ENCODE measurements at places on chromosomes 11 and 22. TPM values are rescaled to one million over a fixed set of nuclear protein-coding genes. Genes with fewer than 3 reads are reported as not detected.
A peak's percentile ranks its signal among the peaks of the same experiment; 100 is the strongest.

The CD248 gene
- polyA plus RNA-seq = 81.2 TPM

The FBLN1 gene
- polyA plus RNA-seq = 176 TPM

The KLHL22 gene
- polyA plus RNA-seq = 29.1 TPM

The CHRM4 gene
- polyA plus RNA-seq = 0.13 TPM

The SELENOH gene
- 110 TPM for polyA plus RNA-seq

The PKNOX2 gene
- polyA plus RNA-seq = 13.7 TPM

The KCNQ1OT1 gene
- polyA plus RNA-seq = 2.4 TPM

The EXPH5 gene
- 3.3 TPM for polyA plus RNA-seq

The SLC15A3 gene
- polyA plus RNA-seq = 24.5 TPM

The KCNA4 gene
- 0.20 TPM for polyA plus RNA-seq

The SLC17A6 gene
- 0.14 TPM for polyA plus RNA-seq

- DNase-seq = no peak
Observed at GRCh38 chr11:132555617-132556016, 976.7 kb downstream of the OPCML start.

DNA sequence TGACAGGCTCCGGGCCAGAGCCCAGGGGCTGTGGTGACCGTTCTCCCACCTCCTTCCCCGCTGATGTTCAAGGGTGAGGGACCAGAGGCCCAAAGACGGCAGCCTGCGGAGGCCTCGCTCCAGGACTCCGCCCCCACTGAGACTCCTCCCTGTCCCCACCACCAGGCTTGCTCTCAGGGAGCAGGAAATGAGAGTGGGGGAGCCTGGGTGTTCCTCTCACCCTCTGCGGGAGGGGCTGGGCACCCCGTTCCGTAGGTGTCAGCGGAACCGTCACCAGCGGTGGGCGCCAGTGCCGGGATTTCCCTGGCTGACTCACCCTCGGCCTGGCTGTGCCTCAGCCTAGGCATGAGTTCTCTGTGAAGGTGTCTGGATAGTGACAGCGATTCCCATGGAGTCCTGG is 15.7 kb downstream of the DAGLA start:
- DNase-seq = no peak

DNA sequence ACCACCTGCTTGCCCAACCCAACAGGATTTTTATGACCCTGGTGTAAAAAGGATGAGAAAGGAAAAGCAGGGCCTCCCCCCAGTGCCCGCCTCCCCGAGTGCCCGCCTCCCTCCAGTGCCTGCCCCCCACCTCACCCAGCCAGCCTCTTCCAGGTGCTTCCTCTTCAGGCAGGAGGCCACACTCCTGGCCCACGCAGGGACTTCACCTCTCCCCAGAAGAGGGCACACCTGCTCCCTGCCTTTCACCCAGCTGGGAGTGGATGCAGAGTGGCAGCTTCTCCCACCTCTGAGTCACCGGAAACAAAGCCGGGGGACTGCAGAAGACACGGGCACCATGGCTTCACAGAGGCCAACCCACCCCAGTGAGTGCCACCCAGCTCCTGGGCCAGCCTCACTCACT is 16.1 kb downstream of the CPT1A start:
- DNase-seq = no peak

GRCh38 chr11:101390539-101390938 is 193.3 kb downstream of the TRPC6 start:
- no peak for DNase-seq

GRCh38 chr11:67300756-67301312 is 2.5 kb upstream of the SSH3 start:
- no peak for DNase-seq

DNA sequence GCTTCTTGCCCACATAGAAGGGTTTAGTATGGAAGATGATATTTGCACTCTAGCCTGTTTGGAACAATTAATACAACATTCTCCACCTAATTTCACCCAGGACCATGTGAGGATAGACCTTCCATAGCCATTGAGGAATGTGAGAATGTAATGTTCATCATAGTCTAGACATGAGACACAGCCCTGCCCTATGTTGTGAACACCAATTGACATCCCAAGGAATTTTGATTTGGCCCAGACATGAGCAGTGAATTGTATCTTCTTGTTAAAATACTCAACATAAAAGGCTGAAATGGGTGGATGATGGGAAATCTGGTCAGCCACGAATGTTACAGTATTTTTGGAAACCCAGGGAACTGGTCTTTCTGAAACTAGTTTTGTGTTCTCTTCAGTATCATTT is 892.3 kb upstream of the CHORDC1 start:
- DNase-seq = no peak

GRCh38 chr11:123624974-123625373 is 29.4 kb downstream of the SCN3B start:
- DNase-seq = no peak

DNA sequence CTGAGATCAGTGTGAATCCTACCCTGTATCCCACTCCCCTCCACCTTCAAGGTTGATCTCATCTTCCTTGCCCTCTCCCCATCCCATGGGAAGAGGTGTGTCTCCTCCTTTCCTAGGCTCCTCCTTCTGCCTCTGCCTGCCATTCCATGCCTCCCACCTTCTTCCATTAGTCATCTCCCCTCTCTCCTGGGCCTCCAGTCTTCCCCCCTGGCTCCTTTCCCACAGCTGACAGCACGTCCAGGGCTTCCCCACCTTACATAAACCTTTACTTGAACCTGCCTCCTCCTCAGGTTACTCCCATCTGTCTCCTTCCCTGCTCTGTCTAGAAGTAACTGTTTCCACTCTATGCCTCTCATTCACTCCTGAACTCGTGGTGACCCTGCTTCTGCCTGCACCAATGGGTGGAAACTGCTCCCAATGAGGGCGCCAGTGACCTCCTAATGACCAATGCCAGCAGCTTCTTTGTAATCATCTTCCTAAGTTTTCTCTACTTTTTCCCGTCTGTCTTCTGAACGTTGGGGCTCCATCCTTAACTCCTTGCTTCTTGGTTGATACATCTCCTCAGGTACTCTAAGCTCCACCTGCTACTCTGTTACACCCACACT is 266.9 kb upstream of the NARS2 start:
- no peak for DNase-seq

- no peak for DNase-seq
Observed at GRCh38 chr11:59008947-59009346, 69.7 kb downstream of the GLYATL1 start.

DNA sequence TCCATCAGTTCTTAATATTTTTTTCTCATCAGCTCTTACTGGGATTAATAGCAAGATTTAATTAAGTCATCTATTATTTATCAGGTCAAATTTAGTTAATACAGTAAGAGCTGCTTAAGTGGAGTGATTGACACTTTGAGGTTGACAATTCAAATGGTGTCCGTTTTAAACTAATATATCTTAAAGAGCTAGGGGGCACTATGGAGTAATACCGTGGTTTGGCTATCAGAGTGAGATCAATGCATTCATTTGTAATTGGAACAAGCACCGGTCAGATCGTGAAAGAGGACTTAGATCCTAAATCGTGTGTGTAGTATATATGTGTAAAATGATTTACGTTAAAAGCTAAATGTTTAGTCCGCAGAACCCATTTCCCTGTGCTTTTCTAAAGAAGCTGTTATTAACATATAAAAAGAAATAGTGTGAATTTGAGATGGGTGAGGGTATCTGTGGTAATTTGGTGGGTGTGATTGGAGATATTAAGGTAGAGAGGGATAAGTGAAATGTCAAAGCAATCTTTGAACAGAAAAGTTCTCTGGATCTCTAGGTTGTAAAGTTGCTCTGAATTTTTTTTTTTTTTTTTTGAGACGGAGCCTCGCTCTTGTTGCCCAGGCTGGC is 2.3 kb downstream of the SIK2 start:
- DNase-seq = no peak

DNA sequence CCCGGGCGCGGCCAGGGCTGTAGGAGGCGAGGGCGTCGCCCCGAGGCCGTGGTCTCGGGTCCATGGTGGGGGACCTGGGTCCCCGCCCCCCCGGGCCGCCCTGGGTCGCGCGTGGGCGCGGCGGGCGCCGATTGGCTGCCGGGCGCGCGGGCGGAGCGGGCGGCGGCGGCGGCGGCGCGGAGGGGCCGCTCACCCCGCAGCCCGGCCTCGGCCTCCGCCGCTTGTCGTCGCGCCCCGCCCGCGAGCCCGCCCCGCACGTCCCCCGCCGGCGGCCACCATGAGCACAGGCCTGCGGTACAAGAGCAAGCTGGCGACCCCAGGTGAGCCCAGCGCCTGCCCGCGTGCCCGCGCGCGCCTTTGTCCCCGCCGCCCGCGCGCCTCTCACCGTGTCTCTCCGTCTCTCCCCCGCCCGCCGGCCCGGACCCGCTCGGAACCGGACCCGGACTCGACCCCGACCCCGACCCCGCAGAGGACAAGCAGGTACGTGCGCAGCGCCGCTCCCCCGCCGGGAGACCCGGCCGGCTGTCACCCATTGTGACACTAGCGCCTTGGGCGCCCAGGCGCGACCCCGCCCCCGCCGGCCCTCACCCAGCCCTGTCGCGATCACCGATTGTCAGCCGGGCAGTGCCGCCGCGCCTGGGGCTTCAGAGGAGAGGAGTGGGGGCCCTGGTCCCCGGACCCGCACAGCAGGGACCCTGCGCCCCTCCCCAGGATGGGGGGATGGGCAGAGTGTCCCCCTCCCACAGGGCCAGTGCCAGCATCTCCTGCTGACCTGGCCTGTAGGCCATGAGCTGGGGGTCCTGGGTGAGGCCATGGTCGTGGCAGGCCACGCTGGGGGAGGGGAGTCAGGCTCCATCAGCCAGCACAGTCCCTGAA is at the start of gene SEPTIN5:
Gene SEPTIN5, plus strand, starts transcription at position 192 of the 876 bp plus-strand sequence. Its CDS starts 86 bp downstream, at position 278.
- DNase-seq = no peak

DNA sequence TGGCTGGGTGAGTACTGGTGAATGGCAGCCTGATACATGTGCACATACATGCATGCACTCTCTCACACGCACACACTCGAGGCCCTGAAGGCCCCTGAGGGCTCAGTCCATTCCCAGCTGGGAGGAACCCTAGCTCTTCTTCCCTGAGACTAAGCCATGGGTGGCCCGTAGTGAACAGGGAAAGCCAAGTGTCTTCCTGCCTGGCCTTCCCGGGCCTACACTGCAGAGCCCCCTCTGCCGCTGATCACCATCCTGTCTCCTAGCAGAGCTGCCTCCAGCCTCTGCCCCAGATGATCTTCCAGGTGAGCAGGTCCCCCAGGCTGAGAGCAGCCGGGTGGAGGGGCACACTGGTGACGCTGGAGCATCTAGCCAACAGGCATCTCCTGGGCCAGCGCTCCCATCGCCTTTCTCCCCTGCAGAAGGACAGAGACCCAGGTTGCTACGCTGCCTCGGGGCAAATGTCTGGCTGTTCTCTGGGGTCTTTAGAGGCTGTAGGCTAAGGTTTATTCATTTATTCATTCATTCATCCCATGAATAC is 57.3 kb downstream of the CD82 start:
- no peak for DNase-seq

GRCh38 chr11:117546431-117547194 is 219.0 kb downstream of the CEP164 start:
- DNase-seq = no peak

DNA sequence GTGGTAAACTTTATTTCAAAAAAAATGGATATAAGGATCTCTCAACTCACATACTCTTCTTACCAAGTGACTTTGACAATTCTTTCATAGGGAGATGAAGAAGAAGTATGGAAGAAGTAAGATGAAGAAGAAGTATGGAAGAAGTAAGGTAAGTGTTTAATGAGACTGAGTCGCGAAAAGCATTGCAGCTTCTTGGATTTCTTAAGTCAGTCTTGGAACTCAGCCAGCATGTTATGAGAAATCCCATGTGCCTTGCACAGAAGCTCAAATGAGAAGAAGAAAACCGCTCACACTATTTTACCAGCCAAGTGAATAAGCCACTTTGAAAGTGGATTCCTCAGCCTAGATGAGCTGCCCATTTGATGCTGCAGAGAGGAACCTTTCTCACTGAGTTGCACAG is 332.0 kb upstream of the CCDC179 start:
- DNase-seq = no peak

DNA sequence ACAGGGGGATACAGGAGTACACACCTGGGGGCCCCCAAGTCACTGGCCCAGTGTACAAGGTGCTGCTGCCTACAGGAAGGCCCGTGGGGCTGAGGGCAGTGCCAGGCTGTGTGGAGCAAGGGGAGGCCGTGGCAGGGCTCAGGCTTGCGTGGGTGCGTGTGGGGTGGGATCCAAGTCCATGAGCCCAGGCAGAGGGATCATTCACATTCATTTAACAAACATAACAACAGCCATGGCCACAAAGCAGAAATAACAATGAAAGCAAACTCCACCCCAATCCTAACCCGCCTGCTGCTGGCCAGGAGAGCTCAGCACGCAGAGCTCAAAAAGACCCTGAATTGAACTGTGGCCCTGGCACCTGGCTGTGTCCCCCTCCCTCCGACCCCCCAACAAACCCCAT is 17.0 kb upstream of the SCGB1A1 start:
- DNase-seq = no peak

DNA sequence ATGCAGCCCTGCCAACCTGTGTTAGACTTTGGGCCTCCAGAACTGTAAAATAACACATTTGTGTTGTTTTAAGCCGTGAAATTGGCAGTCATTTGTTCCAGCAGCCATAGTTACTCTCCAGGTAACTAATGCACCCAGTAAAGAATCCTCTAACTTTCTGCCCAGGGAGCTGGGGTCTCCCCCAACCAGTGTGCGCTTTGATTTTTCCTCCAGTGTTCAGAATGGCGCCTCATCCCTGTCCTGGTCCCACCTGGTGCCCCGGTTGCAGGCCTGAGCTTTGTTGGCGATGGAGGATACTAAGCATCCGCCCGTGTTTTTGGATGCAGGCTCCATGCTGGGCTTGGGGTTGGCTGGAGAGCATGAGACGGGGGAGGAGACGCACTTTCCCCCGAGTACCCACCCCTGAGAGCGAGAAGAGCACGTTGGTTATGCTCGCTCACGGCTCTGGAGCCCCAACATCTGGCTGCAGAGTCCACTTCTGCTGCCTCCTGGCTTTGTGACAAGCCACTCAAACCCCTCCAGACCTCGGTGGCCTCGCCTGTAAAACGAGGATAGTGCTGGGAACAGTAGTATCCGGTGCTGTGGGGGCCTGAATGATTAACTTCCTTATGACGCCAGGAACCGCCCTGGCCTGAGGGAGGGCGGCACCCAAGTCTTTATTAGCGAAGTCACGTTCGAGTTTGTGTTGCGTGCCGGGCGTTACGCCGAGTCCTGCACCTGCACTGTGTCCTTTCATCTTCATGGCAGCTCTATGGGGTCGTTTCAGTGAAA is 25.8 kb downstream of the MRGPRD start:
- peak; percentile 6 for DNase-seq

DNA sequence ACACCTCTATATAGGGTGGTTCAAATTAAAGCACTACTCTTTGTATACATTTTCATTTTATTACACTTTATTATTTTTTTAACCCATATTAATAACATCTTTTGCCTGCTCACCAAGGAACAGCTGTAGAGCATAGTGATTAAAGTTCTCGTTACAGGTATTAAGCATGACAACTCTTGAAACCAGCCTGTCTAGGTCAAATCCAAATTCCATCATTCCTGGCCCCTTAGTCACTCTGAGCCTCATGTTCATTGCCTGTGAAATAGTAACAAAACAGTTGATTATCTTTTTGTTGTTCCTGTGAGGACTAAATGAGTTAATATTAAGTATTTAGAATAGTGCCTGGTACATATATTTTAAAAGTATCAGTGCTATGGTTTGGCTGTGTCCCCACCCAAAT is 334.5 kb downstream of the RAB38 start:
- DNase-seq = no peak

GRCh38 chr11:40924915-40925314 is 534.5 kb downstream of the LRRC4C start:
- DNase-seq = no peak
